ENCODE measurements at places on chromosomes 2 and 18. TPM values are rescaled to one million over a fixed set of nuclear protein-coding genes. Genes with fewer than 3 reads are reported as not detected.

The KCNE4 gene
- 0.54 TPM for total RNA-seq

The IL36A gene
- total RNA-seq: not detected

The AFG3L2 gene
- total RNA-seq: 47.9 TPM

The RAB11FIP5 gene
- total RNA-seq: 9.1 TPM

The ZC3H6 gene
- 5.0 TPM for total RNA-seq

The DSG3 gene
- total RNA-seq: 3.7 TPM

The DSG2 gene
- total RNA-seq: 133 TPM

The HSBP1L1 gene
- total RNA-seq: 50.1 TPM

The TFPI gene
- total RNA-seq: 80.7 TPM

The SCYGR7 gene
- total RNA-seq: not detected

The CCDC85A gene
- not detected for total RNA-seq

- DNase-seq: no peak
- no peaks in the 10 kb centered on the region for H3K36me3 ChIP-seq
- no peak overlapping the region for H3K4me3 ChIP-seq
- no peaks in the 10 kb centered on the region for H3K27me3 ChIP-seq
Observed at GRCh38 chr18:63930773-63931354, 18.2 kb upstream of the HMSD start.

- H3K36me3 ChIP-seq: no peaks in the 10 kb centered on the region
- H3K4me1 ChIP-seq: no peaks in the 10 kb centered on the region
- no peak overlapping the region for H3K4me3 ChIP-seq
- no peak for DNase-seq
Observed at GRCh38 chr2:185979546-185980071, 241.0 kb downstream of the FSIP2 start.

DNA sequence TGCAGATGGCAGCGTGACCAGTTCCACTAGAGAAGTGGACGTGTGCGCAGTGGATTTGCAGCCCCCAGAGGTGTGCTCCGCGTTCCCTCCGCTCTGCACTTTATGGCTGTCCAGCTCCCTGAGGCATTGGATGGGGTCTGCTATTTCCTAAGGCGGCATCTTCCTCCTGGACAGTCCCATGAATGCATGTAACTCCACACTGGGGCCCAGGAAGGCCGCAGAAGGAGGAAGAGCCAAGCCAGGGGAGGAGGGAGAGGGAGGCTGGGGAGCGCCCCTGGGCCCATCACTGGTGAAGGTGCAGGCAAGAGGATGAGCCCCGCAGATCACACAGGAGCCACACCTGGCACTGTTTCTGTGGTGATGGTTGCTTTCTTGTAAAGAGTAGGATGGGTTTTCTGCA lies 99.1 kb downstream of the PTGR3 start:
- no peaks in the 10 kb centered on the region for H3K4me1 ChIP-seq
- no peak overlapping the region for H3K27ac ChIP-seq

GRCh38 chr2:31051258-31052140 lies 86.7 kb downstream of the GALNT14 start:
- no peaks in the 10 kb centered on the region for H3K36me3 ChIP-seq
- DNase-seq: no peak
- H3K4me1 ChIP-seq: peaks cover 18% of the 10 kb centered on the region
- no peaks in the 10 kb centered on the region for H3K27me3 ChIP-seq

DNA sequence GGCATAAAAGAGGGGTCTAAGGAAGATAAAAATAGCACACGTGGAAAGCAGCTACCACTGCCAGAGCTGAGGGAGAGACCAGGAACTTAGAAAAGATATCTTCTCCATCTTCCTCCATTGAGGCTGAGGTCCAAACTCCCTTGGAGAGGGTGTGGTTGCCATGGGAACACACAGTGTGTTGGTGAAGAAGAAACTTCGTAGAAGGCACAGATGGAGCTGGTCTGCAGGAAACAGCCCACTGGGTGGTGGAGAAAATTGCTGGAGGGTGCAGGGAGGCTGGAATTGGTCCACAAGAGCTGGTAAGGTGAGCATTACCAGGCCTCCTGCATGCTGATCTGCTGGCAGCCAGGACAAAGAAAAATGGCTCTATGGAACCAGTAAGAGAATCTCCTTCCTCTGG lies 191.0 kb downstream of the HRH4 start:
- no peak overlapping the region for H3K27ac ChIP-seq
- H3K4me3 ChIP-seq: no peak overlapping the region
- H3K36me3 ChIP-seq: no peaks in the 10 kb centered on the region
- H3K4me1 ChIP-seq: no peaks in the 10 kb centered on the region
- H3K27me3 ChIP-seq: no peaks in the 10 kb centered on the region
- no peak for DNase-seq

GRCh38 chr18:36735130-36735529 lies 93.7 kb downstream of the TPGS2 start:
- H3K27ac ChIP-seq: no peak overlapping the region
- DNase-seq: no peak
- no peaks in the 10 kb centered on the region for H3K4me1 ChIP-seq
- no peaks in the 10 kb centered on the region for H3K36me3 ChIP-seq

GRCh38 chr2:170165129-170165528 lies 12.8 kb upstream of the MYO3B start:
- H3K27ac ChIP-seq: no peak overlapping the region
- H3K36me3 ChIP-seq: no peaks in the 10 kb centered on the region
- no peak for DNase-seq
- no peaks in the 10 kb centered on the region for H3K27me3 ChIP-seq
- H3K4me3 ChIP-seq: no peak overlapping the region

- H3K36me3 ChIP-seq: no peaks in the 10 kb centered on the region
- no peaks in the 10 kb centered on the region for H3K27me3 ChIP-seq
- H3K27ac ChIP-seq: no peak overlapping the region
Observed at GRCh38 chr2:232296776-232297525, 81.6 kb upstream of the ALPP start.

DNA sequence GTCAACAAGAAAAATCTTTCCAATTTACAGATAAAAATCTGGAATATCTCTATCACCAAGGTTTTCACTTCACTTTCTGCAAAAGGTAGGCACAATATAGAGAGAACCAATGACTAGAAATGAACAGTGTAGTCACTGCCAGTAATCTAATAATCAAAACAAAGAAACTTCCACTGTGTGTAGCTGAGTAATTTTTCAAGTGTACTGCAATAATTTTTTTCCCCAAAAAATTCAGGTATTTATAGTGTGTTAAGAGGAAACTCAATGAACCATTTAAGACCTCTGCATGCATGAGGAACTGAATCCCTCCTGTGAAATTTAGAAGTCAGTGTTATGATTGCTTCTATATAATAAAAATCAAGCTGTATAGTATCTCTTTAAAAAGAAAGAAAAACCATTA lies 121.8 kb downstream of the MEMO1 start:
- no peaks in the 10 kb centered on the region for H3K4me1 ChIP-seq
- no peak for DNase-seq
- no peaks in the 10 kb centered on the region for H3K36me3 ChIP-seq

DNA sequence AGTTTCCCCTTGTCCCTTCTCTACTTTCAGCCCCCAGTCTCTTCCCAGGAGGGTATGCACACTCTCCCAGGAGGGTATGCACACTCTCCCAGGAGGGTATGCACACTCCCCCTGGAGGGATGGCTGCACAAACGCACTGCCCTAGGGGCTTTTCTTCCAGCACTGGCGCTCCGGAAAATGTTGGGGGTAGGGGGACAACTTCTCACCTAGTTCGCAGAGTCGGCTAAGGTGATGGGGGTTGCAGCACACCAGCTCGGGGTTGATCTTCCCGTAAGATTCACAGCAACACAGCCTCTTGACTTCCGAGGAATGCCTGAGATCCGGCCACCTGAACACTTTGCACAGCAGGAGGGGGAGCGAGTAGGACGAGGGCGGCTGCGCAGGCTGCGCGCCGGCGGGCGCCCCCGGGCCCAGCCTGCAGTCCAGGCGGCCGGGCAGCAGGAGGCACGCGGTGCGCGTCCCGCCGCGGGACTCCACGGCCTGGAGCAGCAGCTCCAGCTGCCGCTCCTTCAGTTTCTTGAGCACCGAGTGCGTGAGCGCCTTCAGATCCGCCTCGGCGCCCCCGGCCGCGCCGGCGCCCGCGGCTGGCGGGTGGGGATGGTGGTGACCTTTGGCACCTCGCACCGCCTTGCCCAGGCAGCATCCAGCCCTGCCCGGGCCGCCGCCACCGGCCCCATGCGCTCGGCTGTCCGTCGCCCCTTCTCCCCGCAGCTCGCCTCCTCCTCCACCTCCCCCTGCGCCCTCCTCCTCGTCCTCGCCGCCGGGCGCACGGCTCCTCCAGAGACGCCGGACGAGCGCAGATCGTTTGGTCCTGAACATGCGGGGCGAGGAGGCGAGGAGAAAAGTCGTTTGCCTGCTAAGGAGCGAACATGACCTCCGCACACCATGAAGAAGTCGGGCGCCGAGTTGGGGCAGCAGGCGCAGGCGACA lies 894 bp downstream of the SMAD7 start:
- H3K27ac ChIP-seq: peak overlapping the region; percentile 97
- H3K4me1 ChIP-seq: peaks cover 12% of the 10 kb centered on the region
- H3K36me3 ChIP-seq: no peaks in the 10 kb centered on the region

DNA sequence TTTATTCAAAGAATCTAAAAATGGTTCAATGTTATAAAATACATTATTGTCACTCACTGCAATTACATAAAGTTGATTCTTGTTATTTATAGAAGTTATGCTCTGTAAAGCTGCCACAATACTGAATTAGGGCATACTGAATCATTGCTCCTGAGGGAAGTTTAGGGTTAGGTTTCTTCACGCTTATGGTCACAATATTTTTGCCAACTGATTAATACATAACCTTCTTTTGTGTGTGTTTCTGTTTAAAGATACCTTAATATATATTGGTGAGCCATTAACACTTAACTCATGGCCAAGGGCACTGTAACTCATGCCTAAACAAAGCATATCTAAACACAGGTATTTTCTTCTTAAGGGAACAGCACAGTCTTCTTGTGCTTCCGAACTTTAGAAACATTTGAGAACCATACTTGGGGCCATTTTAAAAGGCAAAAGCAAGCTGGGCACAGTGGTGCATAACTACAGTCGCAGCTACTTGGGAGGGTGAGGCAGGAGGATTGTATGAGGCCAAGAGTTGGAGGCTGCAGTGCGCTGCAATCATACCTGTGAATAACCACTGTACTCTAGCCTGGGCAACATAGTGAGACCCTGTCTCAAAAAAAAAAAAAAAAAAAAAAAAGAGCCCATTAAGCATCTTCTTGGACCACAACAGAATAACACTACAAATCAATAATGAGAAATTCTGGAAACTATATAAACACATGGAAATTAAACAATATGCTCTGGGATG lies 15.6 kb downstream of the DARS1 start:
- no peaks in the 10 kb centered on the region for H3K4me1 ChIP-seq
- no peaks in the 10 kb centered on the region for H3K27me3 ChIP-seq
- H3K27ac ChIP-seq: no peak overlapping the region
- H3K4me3 ChIP-seq: no peak overlapping the region
- peaks cover 8% of the 10 kb centered on the region for H3K36me3 ChIP-seq

DNA sequence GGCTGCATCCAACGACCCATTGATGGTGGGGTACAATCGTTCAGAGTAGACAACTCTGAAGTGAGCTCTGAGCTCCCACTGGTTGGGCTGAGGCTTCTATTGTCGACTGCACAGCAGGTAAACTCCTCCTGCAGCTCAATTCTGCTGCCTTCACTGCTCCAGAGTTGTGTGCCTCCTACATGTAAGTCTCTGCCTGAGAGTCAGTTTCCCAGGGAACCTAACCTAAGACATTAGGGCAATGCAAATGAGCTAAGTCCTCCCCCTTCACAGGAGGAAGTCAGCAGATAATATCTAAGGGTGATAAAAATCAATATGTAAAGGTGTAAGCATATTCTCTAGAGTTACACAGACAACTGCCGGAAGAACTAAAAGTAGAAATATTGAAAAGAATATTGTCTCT lies 22.5 kb upstream of the ACYP2 start:
- H3K27ac ChIP-seq: peak overlapping the region; percentile 12
- no peak for DNase-seq
- H3K27me3 ChIP-seq: no peaks in the 10 kb centered on the region
- H3K36me3 ChIP-seq: no peaks in the 10 kb centered on the region

- no peaks in the 10 kb centered on the region for H3K36me3 ChIP-seq
- no peaks in the 10 kb centered on the region for H3K4me1 ChIP-seq
- no peak overlapping the region for H3K4me3 ChIP-seq
- no peak for DNase-seq
Observed at GRCh38 chr2:213740453-213740852, 456.2 kb downstream of the SPAG16 start.

Measured in Peyer's patch (tissue), 4 donors.